Activated naive CD4-positive, alpha-beta T cell treated with anti-CD3 and anti-CD28 coated beads, Interleukin-2, amount 50 U/mL, for 16 hours (primary cell): ENCODE measurements at places on chromosomes 1 and 21.
A peak's percentile ranks its signal among the peaks of the same experiment; 100 is the strongest.

GRCh38 chr1:23564529-23565122 lies 5.3 kb upstream of the ID3 start:
- DNase-seq: no peak

- DNase-seq: no peak
Measured at GRCh38 chr1:156804026-156804425, 12.6 kb downstream of the SH2D2A start.

- no peak for DNase-seq
Measured at GRCh38 chr21:37659874-37660273, 256.4 kb downstream of the KCNJ6 start.

- no peak for DNase-seq
Measured at GRCh38 chr1:165639821-165640623, 9.0 kb downstream of the MGST3 start.

GRCh38 chr1:77829851-77830250 lies 50.4 kb downstream of the MIGA1 start:
- no peak for DNase-seq

DNA sequence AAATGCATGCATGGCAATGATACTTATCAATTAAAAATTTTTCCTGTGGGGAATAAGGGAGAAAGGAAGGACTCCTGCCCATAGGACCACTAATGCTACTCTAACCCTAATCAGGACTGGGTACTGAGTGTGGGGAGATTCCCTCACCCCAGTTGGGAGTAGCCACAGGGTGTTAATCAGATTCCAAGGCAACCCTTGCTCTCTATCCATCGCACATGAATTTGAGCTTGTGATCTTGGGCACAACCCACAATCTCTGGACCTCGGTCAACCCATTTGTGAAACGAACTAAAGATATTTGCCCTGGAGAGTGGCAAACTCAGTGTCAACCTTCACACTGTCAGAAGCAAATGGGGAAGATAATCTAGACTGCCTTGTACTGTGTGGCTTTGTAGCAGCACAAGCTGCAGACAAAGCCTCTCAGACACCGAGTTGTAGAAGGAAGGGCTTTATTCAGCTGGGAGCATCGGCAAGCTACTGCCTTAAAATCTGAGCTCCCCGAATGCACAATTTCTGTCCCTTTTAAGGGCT lies 69.5 kb downstream of the SERINC2 start:
- DNase-seq: no peak

GRCh38 chr1:48492392-48492791 lies 20.4 kb upstream of the SPATA6 start:
- DNase-seq: no peak

GRCh38 chr1:162488219-162488618 lies 9.4 kb upstream of the UHMK1 start:
- DNase-seq: no peak

DNA sequence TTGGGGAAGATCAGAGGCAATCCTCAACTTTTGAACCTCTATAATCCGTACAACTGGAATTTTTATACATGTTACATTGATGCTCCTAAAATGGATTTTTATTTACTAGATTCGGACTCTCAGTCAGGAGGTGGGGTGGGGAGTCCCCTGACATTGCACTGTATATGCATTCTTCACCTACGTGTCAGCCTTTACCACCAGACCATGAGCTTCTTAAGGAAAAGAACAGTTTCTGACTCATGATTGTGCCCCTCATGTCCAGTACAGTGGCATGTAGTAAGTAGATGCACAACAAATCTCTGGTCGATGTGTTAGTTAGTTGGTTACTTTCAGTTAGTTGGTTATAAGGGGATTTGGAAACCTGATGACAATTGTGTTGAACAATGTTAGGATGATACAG lies 15.4 kb downstream of the LPAR3 start:
- DNase-seq: no peak

- no peak for DNase-seq
Measured at GRCh38 chr1:231844986-231845502, 218.5 kb downstream of the DISC1 start.

GRCh38 chr1:70168283-70168682 lies 37.1 kb downstream of the LRRC40 start:
- no peak for DNase-seq

GRCh38 chr1:229192853-229193252 lies 78.1 kb upstream of the RAB4A start:
- DNase-seq: no peak

DNA sequence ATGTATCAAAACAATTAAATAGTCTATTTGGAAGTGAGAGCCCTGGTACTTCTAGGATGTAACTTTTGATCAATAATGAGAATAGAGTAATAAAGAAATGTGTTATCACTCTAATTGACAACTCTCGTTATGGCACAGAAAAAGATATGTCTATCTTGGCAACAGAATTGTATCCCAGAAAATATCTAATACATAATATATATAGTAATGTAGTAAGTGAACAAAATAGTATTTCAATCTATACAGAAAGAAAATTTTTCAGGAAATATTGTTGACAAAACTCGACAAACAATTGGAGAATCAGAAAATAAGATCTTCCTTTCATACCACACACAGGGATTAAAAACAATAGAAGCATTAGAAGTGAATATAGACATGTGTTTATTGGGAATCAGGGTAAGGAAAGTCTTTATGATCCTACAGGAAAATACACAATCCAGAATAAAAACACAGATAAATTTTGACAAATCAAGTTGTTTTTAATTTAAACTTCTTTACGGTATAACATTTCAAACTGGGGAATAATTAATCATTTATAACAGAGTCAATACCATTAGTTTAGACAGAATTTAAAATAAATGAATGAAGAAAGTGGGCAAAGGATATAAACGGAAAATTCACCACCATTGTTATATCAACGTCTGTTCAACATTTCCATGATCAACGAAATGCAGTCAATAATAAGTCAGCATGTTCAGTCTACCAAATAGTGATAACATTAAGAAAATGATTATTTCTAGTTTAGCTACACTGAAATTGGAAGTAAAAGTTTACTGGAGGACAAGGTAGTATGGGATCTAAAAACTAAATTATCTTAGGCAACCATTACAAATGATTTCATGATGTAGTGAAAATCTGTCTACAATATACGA lies 1526.5 kb upstream of the TPTE start:
- no peak for DNase-seq

- DNase-seq: no peak
Measured at GRCh38 chr1:209854196-209854595, 26.4 kb downstream of the UTP25 start.

- DNase-seq: peak; percentile 45
Measured at GRCh38 chr1:154546264-154547063, 12.0 kb downstream of the UBE2Q1 start.
